Common myeloid progenitor, CD34-positive (primary cell): ENCODE measurements at places on chromosomes 1 and 21.

DNA sequence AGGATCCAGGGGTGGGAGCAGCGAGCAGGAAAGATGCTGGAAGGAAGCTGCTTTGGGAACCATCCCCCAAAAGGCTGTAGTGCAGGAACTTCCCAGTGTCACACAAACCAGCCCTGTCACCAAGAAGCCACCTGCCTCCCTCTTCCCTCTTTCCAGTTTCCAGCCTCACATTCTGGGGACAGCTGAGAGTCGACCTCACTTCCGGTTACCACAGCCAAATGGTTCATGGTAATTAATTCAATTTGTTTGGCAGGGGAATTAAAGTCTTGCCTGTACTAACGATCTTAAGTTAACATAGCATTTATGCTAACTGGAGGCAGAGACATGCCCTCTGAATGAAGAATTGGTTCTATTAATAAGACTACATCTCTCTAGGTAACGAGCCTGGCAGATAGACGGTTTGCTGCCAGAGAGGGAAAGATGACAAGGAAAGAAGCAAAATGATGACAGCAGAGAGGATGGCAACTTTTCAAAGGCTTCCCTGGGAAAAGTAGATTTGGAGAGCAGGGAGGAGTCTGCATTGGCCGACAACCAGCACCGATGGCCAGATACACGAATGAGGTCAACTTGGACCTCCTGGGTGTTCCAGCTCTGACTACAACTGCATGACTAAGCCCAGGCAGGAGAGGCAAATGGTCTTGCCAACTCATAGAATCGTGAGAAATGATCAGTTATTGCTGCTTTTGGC lies 64.1 kb downstream of the TMCO4 start:
- no peak for DNase-seq

DNA sequence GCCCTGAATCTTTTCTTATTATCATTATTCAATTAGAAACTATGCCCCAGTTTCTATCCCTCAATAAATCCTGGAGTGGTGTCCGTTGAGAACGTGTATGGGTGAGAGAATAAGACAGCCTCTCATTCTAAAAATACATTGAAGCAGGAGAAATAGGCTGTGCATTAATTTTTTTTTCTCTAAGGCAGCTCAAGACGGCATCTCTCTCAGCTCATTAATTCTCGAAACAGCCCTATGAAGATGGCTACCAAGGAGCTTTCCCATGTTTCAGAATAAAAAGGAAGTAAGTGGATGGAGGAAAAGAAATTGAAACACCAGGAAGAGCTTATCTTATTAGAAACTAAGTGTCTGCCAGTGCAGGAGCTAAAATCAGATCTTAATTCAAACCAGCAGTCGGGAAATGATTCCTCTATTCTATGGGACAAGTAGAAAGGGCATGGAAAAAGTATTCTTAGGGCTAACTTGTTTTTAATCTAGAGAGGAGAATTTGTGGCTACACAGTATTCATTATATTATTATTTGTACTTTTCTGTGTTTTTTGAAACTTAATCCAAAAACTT lies 347.1 kb upstream of the PLD5 start:
- no peak for DNase-seq

DNA sequence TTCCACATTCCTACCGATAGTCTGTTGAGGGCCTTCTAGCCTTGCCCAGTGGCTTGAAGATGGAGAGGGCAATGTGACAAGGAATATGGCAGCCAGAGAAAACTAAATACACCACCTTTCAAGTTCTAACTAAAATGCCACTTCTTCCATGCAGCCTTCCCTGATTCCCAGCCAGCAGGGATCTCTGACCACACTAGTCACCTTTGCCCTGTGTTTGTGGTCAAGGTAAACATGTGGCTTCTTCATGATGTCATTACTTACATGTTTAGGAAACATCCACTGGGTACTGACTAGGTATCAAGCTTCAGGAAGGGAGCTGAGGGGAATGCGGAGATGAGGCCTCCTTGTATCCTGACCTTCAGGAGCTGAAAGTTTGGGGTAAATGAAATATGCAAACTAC lies 21.6 kb downstream of the IFNLR1 start:
- DNase-seq = no peak

DNA sequence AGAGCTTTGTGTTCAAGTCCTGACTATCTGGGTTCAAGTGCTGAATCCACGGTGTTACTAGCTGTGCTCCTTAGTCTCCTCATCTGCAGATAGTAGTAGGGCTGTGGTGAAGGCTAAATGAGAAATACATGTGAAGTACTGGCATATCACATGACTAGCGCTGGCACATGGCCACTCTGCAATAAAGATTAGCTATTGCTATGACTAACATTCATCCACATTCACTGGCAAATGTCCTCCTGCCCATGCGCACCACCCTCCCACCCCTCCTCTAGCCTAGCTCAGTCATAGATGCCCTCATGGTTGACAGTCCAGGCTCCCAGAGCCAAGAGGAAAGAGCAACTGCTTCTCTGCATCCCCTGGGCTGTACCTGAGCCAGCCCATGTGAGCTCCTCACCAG lies 8.5 kb upstream of the COL8A2 start:
- DNase-seq = peak; percentile 30

DNA sequence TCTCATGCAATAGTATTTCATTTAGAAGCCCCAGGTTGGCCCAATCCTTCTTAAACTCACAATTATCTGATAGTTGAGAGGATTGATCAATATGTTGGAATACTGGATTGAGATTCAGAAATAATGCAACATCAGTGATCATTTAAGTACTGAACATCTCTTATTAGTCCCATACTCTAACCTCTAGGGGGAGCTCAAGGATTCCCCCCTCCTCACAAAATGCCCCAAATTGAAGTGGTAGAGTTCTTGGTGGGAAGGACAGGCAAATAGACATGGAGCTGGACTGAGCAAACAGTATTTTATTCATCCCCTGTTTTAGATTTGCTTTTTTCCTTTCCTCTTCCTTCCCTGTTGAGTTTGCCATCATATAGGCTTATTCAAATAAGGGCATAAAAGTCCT lies 62.8 kb downstream of the NGF start:
- peak; percentile 53 for DNase-seq

GRCh38 chr1:58815069-58815685 lies 31.3 kb upstream of the JUN start:
- peak; percentile 77 for DNase-seq

DNA sequence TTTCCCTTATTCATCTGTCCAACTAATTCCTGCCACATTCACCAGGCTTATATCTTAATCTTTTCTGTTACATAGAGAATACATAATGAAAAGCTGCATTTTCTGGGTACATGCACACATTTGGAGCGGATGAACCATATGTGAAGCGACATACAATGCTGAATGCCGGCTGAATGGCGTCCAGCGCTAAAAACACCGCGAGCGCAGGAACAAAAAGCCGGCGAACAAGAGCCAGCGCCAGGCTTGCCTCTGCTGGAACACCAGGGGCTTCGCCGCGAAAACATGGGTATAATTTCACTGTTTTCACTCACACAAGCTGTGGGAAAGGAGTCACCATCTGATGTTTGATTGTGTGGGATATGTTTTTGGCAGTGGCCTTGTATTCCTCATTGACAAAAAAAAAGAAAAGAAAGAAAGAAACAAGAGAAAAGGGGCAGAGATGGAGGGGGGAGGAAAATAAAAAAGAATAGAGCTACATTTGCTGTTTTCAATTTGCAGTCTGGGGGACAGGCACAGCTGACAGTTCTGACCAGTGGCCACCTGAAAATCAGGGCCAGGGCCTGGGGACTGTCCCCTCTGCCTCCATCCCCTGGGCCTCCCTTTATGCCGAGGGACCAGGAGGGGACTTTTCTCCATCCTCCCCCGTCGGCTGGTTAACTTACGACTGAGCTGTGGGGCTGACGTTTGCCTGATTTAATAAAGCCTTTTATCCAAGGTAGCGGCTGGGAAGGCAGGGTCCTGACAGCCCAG lies 70.2 kb upstream of the OLIG2 start:
- DNase-seq = no peak

DNA sequence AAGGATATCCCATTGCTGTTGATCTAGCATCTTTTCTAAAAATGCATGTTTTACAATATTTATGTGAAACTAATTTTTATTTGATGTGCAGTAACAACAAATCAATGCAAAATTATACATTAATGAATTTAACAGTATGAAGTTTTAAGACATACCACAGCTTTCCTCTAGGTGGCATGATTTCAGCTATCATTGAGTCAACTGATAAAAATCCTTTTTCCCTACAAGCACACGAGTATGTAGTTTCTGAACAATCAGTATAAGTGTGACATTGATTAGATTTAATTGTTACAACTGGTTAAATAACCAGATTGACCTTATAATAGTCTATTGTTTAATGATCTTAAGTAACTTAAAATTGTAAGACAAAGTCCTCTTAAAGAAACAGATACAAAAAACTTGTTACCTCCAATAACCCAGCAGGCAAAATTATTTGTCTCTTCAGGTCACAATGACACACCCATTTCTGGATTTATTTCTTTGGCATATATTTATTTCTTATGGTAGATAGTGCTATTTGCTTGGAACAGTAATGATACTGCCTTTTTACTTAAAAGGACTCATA lies 5.8 kb upstream of the TGFB2 start:
- peak; percentile 60 for DNase-seq

- no peak for DNase-seq
These were observed 646 bp upstream of the RRP15 start for GRCh38 chr1:218284377-218284916.

DNA sequence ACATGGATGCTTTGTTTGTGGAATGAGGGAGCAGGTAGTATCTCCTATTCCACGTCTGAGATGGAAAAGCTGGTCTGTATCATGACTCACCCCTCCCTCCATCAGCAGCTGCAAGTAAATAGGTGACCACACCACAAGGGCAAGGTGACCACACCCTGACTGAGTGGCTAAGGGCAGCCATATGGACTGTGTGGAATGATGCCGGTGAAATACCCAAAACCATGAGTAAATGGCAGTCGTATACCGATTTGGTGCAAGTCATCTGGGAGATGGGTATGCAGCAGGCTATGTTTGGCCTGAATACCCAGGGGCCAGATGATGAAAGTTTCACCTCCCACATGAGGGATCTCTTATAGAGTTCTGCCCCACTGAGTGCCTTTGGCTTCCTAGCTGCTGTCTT lies 15.8 kb upstream of the UBE2U start:
- no peak for DNase-seq

- DNase-seq = peak; percentile 84
These were observed 556.8 kb downstream of the PTPRU start for GRCh38 chr1:29793101-29793546.
